ENCODE measurements at places on chromosomes 1 and 21.

DNA sequence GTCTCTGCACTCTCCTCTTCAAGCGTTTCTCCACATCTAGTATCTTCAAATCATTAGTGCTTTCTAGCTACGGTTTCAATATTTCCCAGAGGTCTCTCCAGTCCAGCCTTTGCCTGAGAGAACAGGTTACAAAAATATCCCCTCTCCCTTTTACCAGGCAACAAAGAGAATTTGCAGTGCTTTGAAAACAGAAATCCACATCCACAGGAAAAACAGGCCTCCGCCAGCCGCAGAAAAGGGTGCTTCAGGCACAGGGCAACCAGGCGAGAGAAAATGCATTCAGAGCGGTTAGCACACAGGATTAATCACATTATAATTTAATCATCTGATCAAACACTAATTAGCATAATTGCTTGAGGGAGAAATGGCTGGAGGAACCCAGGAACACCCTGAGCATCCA, 13.8 kb downstream of the DSCAM start:
- DNase-seq, result no peak

DNA sequence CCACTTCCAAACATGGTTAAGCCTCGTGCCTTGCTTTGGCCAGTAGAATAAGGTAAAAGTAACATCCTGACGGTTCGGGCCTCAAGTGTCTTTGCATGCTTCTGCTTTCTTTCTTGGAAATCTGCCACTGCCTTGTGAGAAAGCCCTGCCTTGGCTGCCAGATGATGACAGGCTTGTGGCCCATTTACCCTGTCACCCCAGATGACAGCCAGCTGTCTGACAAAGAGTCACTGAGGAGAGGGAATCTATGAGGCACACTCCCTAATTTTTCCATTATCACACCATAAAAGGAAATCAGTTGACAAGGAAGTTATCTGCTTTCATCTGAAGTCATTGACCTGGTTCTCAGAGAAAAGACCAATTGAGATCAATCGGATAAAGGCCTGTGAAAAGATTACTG, 199.8 kb downstream of the USH2A start:
- DNase-seq, result no peak

GRCh38 chr1:44249543-44249942, 36.3 kb downstream of the DMAP1 start:
- DNase-seq, result no peak

- DNase-seq, result no peak
Measured at GRCh38 chr1:79302380-79302930, 295.9 kb upstream of the ADGRL4 start.
